ENCODE measurements at places on chromosomes 6 and 20.

GRCh38 chr6:117906507-117906957, 532 bp upstream of the SLC35F1 start:
- DNase-seq = no peak

- no peak for DNase-seq
Observed at GRCh38 chr6:1868561-1869261, 259.0 kb downstream of the FOXC1 start.

- DNase-seq = no peak
Observed at GRCh38 chr20:62740286-62741141, 31.9 kb downstream of the NTSR1 start.

- no peak for DNase-seq
Observed at GRCh38 chr6:122068291-122068769, 331.1 kb upstream of the HSF2 start.

- no peak for DNase-seq
Observed at GRCh38 chr6:91731939-91732338, 1145.1 kb upstream of the MAP3K7 start.

- DNase-seq = no peak
Observed at GRCh38 chr20:61582196-61582923, 330.3 kb downstream of the CDH4 start.

- no peak for DNase-seq
Observed at GRCh38 chr6:98843271-98844243, 9.2 kb downstream of the POU3F2 start.

DNA sequence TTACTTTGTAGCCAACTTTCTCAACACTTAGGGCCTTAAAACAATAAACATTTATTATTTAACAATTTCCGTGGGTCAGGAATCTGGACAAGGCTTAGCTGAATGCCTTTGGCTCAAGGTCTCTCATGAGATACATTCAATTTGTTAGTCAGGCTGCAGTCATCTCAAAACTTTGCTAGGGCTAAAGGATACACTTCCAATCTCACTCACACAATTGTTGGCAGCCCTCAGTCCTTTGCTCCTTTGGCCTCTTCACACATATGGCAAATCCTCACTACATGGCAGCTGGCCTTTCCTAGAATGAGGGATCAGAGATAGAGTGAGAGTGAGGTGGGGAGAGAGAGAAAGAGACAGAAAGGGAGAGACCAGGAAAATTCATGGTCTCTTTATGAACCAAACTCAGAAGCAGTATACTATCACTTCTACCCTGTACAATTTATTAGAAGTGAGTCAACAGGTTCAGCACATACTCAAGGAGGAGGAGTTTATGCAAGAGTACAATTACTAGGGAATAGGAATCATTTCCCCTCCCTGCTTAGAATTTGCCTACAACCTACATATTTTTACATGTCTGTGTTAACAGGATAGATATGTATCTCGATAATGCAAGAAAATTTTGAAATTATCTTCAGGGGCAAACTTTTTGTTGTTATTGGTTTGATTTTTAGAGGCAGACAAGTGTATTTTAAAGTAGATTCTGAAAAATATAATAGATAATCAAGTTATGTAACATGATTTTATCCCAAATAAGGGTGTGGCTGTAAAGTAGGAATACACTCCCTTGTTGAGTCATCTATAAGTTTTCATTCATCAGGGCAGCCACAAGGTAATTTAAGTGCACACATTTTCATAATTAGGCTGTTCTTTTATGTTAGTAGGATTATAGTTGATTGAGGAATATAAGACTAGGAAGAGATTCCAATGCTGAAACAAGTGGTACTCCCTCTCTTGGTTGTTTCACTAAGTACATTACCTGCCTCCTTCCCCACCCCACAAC, 85.9 kb upstream of the HMGCLL1 start:
- DNase-seq = no peak

- DNase-seq = no peak
Observed at GRCh38 chr6:38261626-38262025, 378.1 kb downstream of the BTBD9 start.

DNA sequence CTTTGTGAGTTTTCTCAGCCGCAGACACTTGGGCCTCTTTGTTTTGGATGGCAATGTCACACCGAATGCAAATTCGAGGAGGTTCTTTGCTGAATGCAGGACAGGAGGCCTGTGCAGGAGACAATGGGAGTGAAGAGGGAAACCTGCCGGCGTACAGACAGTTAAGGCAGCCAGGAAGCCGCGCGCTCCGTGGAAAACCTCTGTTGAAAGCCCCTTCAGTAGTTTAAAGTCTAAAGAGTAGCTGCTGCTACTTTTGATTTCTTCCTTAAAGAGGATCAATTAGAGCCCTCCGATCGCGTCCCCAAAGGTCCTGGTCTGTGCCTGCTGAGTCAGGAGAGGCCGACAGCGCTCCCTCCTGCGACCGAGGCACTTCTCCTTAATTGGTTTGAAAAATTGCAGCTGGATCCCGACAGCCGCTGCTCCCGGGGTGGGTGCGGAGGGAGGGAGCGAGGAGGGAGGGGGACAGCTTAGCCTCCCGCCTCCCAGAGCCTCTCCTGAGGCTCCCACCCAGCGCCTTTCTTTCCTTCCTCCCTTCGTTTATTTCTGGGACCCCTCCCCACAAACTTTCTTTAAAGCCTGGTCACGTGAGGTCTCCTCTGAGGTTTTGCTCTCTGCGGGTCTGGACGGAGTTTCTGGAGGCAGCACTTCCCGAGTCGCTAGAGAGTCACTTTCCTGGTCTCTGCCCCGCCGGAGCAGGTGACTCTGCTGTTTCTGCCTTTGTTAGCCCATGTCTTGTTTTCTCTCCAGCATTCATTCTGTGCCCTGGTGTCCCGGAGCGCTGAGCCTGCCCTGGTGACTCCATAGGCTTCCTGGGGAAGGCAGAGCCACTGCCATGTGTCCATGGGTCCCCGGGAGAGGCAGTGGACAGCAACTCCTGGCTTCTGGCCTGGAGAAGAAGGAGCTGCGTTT, 22.3 kb upstream of the RPP40 start:
- no peak for DNase-seq

- peak; percentile 16 for DNase-seq
Observed at GRCh38 chr6:41638935-41639808, 904 bp downstream of the MDFI start.

DNA sequence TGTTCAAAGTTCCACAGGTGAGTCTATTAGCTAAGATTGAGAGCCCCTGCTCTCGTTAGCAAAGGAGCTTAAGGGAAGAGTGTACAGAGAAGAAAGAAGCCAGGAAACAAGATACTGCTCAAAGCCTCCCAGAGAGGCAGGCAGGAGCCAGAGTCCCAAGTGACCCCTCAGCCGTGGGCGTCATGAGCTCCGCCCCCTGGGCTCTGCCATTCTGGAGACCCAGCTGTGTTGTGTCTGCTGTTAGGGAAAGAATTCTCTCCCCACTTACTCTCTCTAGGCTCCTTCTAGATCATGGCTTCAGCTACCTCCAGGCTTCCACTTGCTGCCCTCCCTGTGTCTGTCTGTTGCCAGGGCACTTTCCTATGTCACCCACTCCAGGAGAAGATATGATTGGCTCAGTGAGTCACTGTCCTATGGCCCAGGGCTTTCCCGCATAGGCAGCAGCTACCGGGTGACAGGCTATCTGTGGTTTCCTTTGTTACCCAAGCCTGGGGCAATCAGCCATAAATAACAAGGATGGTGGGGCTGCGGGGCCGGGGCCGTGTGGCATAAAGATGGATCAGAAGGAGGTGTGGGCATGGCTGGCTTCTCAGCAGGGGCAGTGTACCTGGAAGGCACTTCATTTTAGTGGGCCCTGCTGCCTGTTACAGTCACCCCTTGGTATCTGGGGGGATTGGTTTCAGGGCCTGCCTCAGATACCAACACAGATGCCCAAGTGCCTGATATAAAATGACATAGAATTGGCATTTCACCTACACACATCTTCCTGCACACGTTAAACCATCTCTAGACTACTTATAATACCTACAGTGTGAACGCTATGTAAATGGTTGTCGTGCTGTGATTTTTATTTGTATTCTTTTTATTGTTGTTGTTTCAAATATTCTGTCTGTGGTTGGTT, 118.9 kb downstream of the ARMC2 start:
- DNase-seq = peak; percentile 40

GRCh38 chr6:92779746-92780145, 639.6 kb downstream of the EPHA7 start:
- DNase-seq = no peak

GRCh38 chr6:149323353-149323752, 5.8 kb downstream of the TAB2 start:
- no peak for DNase-seq

GRCh38 chr20:50992733-50993457, 30.0 kb downstream of the KCNG1 start:
- DNase-seq = peak; percentile 7

Measured in DMS 273 treated with DMSO at 0.1 percent for 48 hours (cell line).